ENCODE measurements at places on chromosomes 3 and 15. TPM values are rescaled to one million over a fixed set of nuclear protein-coding genes. Genes with fewer than 3 reads are reported as not detected.

DNA sequence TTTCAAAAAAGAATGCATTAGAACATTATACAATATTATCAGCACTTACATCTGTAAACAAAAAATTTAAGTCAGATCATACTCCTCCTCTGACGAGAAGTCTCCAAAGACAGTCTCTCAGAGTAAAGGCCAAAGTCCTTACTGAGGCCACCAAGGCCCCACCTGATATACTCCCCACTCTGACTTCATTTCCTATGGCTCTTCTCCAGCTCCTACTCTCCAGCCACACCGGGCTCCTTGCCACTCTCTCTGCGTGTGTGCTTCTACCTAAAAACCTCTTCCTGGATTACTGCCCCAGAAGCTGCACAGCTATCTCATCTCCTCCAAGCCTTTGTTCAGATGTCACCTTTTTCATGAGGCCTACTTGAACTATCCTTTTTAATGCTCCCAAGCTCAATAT is 5.0 kb downstream of the DCP1A start:
- no peak for DNase-seq

- peak; percentile 68 for DNase-seq
Observed at GRCh38 chr15:60326824-60327654, 70.7 kb downstream of the ANXA2 start.

The MAPK6 gene
- 128 TPM for total RNA-seq

- DNase-seq, result no peak
Observed at GRCh38 chr3:123404391-123404790, 44.5 kb downstream of the ADCY5 start.

The PRICKLE2 gene
- total RNA-seq, result 10.7 TPM

The HHATL gene
- total RNA-seq, result not detected

DNA sequence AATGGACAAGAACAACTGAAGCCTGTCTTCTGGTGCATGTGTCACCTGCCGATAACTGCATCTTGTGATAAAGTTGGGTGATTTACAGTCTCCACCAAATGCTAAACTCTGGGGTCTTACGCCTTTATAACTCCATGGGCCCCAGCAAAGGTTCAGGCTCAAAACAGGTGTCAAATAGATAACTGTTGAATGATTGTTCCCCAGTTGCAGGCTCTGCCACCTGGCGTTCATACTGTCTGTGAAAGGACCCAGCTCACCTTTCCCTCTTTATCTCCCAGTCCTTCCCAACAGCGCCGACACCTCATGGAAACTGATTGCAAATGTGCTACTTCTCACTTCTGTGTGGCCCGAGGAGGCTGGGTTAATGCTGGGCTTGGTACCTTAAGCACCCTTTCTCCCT is 8.3 kb upstream of the SNX22 start:
- DNase-seq, result no peak

The NTRK3 gene
- total RNA-seq, result 2.4 TPM

DNA sequence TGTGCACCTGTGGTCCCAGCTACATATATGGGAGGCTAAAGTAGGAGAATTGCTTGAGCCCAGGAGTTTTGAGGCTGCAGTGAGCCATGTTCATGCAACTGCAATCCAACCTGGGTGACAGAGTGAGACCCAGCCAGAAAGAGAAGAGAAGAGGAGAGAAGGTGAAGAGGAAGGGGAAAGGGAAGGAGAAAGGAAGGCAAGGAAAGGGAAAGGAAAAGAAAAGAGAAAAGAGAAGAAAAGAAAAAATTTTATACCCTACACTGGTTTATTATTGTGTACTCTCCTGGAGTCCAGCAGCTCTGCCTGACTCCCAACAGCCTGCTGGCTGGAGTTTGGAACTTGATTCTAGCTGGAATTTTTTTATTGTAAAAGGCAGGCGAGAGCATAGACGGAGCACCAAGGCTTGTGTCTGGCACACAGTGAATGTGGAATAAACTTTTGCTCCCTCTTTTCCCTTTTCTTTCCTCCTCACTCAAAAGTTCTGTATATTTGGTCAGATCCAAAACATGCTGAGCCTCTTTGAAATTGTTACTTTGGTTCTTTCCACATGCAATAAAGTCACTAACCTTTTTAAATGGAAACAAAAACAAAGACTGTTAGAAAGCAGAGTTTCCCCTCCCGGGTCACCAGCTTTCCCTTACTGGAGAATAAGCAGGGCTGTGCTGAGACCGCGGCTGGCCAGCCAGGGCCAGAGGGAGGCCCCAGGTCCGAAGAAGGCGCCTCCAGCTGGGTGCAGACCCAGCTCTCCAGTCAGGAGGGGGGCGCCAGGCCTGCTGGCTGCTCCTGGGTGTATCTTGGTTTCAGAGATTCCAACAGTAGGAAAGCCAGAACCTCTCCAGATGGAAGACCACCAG is 9.9 kb downstream of the THSD4 start:
- DNase-seq, result no peak

DNA sequence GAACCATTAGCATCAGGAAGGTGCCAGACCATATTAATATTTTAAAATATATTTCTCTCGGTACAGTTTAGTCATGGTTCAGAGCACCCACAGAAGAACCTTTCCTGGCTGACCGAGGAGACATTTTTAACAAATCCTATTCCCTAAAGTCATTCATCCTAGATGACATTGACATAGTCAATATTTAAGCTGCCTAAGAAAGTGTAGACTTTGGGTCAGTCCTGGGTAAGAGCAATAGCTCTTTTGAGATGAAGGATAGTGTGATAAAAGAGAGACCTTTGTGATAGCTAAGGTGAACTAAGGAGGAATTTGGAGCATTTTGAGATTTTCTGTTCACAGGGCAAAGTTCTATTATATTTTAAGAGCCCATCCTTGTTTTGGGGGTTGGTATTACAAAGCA is 47.5 kb downstream of the ZNF609 start:
- DNase-seq, result no peak

The CAND2 gene
- 2.4 TPM for total RNA-seq
